ENCODE measurements at places on chromosomes 11 and 22. TPM values are rescaled to one million over a fixed set of nuclear protein-coding genes. Genes with fewer than 3 reads are reported as not detected.

PPP6R2 gene
- total RNA-seq: 45.7 TPM

LUZP2 gene
- 0.19 TPM for total RNA-seq

OOSP4A gene
- not detected for total RNA-seq

RBMXL2 gene
- 0.09 TPM for total RNA-seq

ASRGL1 gene
- 12.3 TPM for total RNA-seq

ANGPTL5 gene
- not detected for total RNA-seq

CASP1 gene
- total RNA-seq: 30.9 TPM

SCUBE2 gene
- 2.1 TPM for total RNA-seq

SYT12 gene
- 0.09 TPM for total RNA-seq

CALCA gene
- 0.61 TPM for total RNA-seq

MRPL48 gene
- 66.6 TPM for total RNA-seq

NFAM1 gene
- 1.7 TPM for total RNA-seq

SCGB1C1 gene
- not detected for total RNA-seq

ANKK1 gene
- 0.14 TPM for total RNA-seq

PTGDR2 gene
- 10.2 TPM for total RNA-seq

NRGN gene
- 0.52 TPM for total RNA-seq

OR2AG1 gene
- not detected for total RNA-seq

SEZ6L gene
- 0.90 TPM for total RNA-seq

SOX6 gene
- 3.0 TPM for total RNA-seq

OR5AN1 gene
- not detected for total RNA-seq

MPPED2 gene
- total RNA-seq: 1.1 TPM

DRD4 gene
- total RNA-seq: 0.09 TPM

TESMIN gene
- total RNA-seq: 2.0 TPM

KLHL35 gene
- total RNA-seq: 0.57 TPM

LRP5 gene
- total RNA-seq: 10.1 TPM

LARGE2 gene
- 3.5 TPM for total RNA-seq

RHBDD3 gene
- total RNA-seq: 22.6 TPM

CPSF7 gene
- 25.4 TPM for total RNA-seq

PLEKHB1 gene
- total RNA-seq: 4.7 TPM

GAS2L1 gene
- 0.80 TPM for total RNA-seq

HYOU1 gene
- 65.6 TPM for total RNA-seq

SCN3B gene
- 0.14 TPM for total RNA-seq

WNT7B gene
- 0.66 TPM for total RNA-seq

CABP2 gene
- total RNA-seq: 0.05 TPM

OR51E2 gene
- under 0.01 TPM for total RNA-seq
